ENCODE measurements at places on chromosomes 13 and 19.

DNA sequence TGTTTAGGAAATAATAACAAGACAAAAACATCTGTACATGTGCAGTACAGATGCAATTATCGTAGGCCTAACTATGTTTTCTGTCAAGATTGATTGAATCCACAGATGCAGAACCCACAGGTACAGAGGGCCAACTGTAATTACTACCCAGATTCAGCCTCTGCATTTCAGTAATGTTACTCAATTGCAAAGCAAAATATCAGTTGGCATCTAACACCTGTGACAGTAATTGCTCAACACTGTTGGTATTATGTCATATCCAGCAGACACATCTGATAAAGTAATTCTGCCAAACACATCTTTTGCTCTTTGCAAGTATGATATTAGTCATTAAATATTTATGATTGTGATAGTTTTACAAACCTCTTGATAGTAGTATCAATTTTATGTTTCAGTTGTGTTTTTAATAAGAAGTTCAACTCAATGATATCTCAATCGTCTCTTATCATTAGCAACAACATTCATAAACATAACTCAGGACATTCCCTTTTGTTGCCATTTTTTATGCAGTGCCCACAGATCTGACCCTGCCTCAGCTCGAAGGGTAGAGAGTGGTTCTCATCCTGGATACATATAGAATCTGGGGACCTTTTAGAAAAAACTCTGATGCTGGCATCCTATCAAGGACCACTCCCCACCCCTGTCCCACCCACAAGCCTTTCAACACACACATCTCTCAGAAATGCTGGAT, 104.7 kb downstream of the MYCBP2 start:
- DNase-seq = no peak

DNA sequence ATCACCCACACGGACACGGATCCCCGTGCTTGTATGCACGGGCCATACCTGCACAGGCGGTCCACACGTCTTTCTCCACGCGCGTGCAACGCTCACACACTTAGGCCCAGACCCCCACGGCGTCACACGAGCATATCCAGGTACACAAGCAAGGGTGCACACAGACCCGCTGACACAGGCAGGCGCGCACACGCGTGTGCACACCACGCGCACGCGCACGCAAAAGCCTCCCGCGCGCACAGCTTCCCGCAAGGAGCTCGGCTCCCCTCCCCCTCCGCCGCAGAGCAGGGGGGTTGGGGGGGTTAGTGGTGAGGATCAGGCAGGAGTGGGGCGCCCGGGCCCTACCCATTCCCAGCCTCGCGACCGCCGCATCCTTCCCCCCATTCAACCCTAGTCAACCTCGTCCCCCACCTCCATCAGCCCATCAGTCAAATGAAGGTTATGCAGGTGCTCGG, 407 bp downstream of the RAB3A start:
- DNase-seq = no peak

DNA sequence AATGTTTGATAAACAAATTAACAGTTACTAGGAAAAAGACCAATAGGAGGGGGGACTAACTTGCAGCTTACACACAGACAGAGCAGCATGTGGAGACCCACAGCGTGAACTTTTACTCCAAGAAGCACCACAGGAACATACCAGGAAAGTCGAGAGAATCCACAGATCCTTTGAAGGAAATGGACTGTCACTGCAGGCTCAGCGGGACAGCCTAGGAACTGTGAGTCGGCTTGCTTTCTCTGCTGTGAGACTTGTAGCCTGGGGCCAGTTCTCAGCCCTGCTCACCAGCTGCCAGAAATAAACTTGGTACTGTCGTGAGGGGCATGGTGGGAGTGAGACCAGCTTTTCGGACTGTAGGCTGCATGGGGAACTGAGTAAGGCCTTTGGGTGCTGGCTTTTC, 1211.5 kb downstream of the PCDH17 start:
- DNase-seq = no peak

DNA sequence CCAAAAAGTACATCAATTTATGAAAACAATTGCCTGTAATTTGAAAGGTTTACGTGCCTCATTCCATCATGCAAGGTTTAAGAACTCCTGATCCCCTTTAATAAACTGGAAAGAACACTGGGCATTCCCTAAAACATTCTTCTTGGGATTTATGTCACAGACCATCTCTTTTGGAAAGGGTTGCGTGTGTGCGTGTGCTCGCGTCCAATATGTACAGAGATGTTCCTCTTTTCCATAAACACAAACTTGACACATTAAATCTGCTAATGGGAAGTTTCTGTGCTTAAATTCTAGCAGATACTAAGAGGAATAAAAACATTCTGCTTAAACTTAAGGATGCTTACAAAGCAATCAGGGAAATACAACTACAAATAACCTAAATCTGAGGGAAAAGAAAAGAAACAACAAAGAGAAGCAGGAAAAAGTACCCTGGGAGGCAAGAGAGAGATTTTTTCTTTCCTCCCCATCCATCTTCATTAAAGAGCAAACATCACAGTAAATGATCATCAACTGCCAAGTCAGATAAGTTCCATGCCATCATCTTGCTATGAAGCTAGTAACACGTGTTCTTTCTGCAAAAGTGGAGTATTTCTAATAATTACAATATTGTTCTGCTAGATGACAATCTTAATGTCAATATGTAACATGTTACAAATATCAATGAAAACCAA, 83.7 kb downstream of the STK24 start:
- no peak for DNase-seq

DNA sequence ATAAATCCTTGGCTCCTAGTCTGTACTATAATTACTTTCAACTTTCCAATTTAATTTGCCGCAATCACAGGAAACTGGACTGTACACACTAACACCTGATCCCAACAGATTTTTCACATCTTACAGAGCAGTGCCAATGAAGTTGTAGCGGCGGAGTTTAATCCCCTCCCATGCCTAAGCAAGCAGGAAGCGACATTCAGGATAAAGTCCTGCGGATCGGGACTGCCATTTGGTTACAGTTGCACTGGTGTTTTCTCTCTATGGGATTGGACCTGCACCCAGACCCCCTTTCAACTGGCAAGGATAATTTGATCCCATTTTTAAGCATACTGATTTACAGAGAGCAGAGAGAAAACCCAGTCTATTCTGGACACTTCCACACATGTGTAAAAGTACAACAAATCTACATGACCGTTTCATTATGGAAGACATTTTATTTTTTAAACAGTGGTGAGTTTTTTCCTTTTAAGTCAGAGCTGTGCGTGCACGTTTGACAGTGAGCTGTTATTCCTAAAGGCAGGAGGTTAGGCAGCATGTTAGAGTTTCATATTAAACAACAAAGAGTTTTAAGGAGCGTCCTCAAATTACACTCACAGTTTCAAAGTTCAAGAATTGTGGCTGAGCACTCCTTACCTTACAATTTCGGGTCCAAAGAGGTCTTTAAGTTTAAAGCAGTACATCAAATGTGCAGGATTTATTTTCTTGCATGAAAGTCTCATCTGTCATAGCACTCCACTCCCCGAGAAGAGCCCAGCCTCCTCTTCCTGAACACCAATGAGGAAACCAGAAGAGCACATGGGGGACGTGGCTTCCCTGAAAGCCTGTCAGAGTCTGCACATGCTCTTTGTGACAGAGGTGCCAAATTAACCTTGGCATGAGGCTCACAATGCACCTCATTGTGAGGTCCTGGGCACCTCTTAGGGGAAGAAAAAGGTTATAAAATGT, 141.6 kb upstream of the RFC3 start:
- DNase-seq = no peak

Data from HS-27A (cell line).